ENCODE measurements at places on chromosomes 5 and 9. TPM values are rescaled to one million over a fixed set of nuclear protein-coding genes. Genes with fewer than 3 reads are reported as not detected.

DNA sequence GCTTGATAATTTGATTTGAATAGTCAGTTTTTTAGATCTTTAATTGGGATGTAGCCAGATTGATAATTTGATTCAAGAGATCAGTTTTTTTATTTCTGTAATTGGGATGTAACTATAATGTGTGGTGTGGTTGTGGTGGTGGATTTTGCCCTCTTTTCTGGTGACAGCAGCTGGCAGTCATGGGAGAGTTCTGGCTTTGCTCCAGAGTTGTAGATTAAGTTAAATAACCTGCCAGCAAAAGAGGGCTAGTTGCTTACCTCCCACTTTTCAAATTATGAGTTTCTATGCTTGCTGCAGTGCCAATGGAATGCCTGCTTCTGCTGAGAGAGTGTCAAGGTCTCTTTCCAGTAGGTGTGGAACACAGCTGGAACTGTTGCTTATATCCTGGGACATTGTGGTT lies 315.1 kb downstream of the CCDC171 start:
- no peak for DNase-seq

GRCh38 chr5:56763711-56764466 lies 51.5 kb upstream of the MAP3K1 start:
- DNase-seq = no peak

- no peak for DNase-seq
These were observed 23.3 kb downstream of the OR2V1 start for GRCh38 chr5:181107699-181108098.

GRCh38 chr5:73831066-73831465 lies 205.1 kb downstream of the ARHGEF28 start:
- DNase-seq = no peak

EQTN gene
- not detected for total RNA-seq

DNA sequence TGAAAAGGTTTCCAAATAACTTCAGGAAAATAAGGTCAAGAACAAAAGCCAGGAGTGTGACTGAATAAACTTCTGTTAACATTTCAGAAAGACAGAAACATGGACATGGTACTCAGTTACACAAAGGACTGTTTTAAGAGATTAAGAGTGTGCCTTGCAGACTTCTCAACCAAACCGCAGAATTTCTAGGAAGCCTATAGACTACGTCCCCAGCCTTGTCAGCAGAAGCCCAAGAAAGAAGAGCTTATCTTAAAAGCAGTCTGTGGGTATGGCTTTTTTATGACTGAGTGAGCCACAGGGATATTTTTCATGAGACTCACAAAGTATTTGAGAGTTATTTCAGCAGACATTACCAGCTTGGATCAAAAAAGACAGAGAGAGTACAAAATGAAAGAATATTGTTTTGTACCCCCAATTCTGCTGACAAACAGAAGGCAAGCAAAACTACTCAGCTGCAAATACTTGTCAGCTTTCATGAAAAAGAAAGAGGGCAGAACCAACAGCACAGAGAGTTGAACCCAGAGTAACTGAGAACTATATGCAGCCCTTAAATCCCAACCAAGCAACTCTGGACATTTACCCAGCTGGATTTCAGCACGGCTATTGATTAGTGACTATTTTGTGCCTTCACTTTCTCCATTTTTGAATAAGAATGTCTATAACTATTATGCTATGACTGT lies 711.0 kb upstream of the CTNND2 start:
- DNase-seq = no peak

DNA sequence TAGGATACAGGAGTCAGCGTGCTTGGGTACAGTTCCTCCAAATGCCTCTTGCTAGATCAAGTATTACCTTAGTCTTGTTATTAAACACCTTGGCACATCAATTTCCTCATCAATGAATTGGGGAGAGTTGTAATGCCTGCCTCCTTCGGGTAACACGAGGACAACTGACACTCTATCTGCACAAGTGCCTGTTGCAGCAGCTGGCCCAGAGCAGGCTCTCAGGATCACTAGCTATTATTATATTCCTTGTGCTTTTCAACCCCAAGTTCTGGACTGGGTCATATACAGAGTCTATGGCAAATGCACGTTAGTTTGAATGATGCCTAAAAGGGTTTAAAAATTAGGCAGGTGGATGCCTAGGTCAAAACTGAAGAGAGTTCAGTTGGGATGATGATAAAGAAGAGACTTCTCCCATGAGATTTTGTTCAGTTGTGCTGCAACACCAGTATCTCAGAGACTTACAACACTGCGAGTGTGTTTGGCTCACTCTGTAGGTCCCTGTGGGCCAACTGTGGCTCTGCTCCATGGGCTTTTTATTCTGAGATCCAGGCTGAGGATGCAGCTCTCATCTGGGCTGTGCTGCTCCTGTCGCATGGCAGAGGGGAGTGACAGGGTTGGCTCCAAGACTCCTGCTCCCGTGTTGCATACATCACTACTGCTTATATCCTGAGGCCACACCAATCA lies 41.1 kb upstream of the TEX48 start:
- no peak for DNase-seq

AGXT2 gene
- not detected for total RNA-seq

REEP2 gene
- 1.3 TPM for total RNA-seq

SPINK7 gene
- not detected for total RNA-seq

- no peak for DNase-seq
These were observed 1.9 kb upstream of the ZDHHC11 start for GRCh38 chr5:852431-853401.

DND1 gene
- total RNA-seq = 3.4 TPM

GRCh38 chr5:91535499-91535898 lies 152.4 kb upstream of the ARRDC3 start:
- DNase-seq = no peak

Data from activated naive CD4-positive, alpha-beta T cell treated with anti-CD3 and anti-CD28 coated beads, Interleukin-2, amount 50 U/mL, for 72 hours (primary cell).